D721Med (cell line): ENCODE measurements at places on chromosomes 16 and 17.

- DNase-seq = no peak
Measured at GRCh38 chr17:19010729-19011505, 6.4 kb upstream of the FAM83G start.

DNA sequence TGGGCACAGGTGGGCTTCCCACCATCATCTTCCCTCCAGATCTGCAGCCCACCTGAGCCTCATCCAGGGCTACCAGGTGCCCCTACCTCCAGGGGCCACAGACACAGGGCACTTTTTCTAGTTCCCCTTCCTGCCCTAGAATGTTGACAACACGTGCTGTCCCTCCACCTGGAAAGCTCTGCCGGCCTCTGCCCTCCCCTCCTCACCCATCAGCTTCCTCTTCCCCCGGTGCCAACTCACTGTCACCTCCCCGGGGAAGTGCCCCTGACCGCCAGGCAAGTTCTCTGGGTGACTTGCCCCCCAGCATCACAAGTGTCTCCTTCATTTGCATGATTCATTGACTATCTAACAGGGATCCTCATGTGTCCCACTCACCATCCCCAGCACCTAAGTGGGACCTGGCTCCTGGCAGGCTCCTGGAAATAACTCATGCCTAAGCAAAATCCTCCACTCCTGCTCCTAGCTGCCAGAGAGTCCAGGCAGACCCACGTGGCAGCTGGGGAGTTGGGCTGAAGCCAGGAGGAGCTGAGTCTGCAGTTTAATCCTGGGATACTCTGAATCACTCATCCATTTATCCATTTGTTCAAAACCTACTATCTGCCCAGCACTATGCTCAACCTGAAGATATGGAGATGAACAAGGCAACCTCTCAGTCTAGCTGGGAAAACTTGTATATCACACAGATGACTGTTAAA is 304.4 kb downstream of the FOXL1 start:
- DNase-seq = no peak

DNA sequence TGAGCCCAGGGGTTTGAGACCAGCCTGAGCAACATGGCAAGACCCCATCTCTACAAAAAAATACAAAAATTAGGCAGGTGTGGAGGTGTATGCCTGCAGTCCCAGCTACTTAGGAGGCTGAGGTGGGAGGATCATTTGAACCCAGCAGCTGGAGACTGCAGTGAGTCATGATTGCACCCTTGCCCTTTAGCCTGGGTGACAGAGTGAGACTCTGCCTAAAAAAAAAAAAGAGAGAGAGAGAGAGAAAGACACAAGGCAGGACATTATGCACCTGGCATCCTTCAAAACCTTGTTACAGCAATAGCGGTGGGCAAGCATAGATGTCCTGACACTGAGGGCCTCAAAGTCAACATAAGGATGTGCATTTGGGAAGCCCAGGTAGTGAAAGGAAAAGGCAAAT is 19.9 kb upstream of the SIAH1 start:
- DNase-seq = no peak

GRCh38 chr17:43169561-43170139 is 1.4 kb upstream of the NBR1 start:
- DNase-seq = no peak

GRCh38 chr17:5035315-5035714 is at the start of gene SLC52A1:
SLC52A1 (minus strand) TSS chr17:5035426; CDS start chr17:5034606, 820 bp downstream.
- no peak for DNase-seq

DNA sequence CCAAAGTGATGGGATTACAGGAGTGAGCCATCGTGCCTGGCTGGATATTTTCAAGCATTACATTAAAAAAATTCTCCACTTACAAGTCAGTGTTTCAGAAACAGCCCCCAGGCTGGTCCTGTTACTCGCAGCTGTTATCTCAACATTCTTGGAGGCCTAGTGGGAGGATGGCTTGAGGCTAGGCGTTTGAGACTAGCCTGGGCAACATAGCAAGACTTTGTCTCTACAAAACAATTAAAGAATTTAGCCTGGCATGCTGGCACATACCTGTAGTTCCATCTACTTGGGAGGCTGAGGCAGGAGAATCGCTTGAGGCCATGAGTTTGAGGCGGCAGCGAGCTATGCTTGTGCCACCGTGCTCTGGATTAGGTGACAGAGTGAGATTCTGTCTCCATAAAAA is 26.5 kb upstream of the SPNS3 start:
- no peak for DNase-seq

- DNase-seq = no peak
Measured at GRCh38 chr17:44830359-44831288, 537 bp upstream of the GJC1 start.

- DNase-seq = no peak
Measured at GRCh38 chr17:64103391-64104364, 26.3 kb downstream of the ERN1 start.

- no peak for DNase-seq
Measured at GRCh38 chr17:80031691-80032430, 3.8 kb downstream of the TBC1D16 start.

DNA sequence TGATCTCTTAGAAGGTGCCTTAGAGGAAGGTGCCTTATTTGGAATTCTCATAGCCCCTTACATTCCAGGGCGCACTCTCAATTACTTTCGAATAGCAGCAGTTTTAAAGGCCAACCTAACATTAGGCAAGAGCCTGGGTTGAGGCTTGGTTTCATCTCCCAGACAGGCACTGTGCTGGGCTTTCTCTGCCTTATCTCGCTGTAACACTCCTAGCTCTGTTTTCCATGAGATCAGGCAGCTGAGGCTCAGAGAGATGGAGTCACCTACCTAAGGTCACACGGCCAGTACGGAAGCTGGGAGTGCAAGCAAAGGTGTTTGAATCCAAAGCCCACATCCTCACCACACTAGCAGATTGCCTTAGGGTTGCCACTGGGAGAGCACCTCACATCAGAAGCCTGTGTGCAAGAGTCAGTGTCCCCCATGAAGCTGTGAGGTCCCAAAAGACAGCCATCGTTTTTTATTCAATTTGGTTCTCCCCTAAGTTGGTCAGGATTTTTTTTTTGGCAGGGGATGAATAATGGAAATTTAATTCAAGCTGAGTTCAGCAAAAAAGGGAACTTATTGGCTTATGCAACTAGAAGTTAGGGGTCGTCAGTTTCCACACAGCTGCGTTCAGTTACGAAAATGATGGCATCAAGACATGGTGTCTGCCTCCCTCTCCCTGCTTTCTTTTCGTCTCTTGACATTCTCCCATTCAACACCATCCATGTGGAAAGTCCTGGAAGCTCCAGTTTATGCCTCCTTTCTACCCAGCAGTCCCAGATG is 206.4 kb downstream of the KATNIP start:
- no peak for DNase-seq

- no peak for DNase-seq
Measured at GRCh38 chr17:35212668-35213067, 18.5 kb upstream of the SLC35G3 start.

DNA sequence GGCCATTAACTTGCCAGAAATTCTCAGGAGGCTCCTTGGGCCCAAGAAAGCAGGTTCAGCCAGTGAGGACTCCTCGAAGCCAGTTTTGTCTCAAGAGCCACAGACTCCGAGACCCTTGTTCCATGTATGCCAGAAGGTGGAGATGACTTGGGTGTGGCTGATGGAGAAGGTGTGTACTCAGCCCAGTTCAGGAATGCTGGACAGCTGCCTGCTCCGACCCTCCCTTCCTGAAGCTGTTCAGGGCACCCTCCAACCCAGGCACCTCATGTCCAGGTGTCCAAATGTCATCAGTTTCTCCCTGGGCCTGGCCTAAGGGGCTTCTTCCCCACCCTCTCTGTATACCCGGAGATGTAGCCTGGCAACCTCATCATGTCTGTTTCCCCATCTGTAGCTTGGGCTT is 40.2 kb downstream of the NOG start:
- no peak for DNase-seq

- DNase-seq = no peak
Measured at GRCh38 chr16:8489580-8489979, 100.7 kb downstream of the TMEM114 start.

GRCh38 chr16:55330781-55331647 is 7.0 kb downstream of the IRX6 start:
- no peak for DNase-seq

GRCh38 chr16:49050607-49051006 is 231.0 kb downstream of the CBLN1 start:
- no peak for DNase-seq
